IPS-NIHi11 (cell line): ENCODE measurements at places on chromosomes 4 and X.

- DNase-seq, result no peak
Measured at GRCh38 chr4:88870428-88870827, 172.8 kb upstream of the NAP1L5 start.

DNA sequence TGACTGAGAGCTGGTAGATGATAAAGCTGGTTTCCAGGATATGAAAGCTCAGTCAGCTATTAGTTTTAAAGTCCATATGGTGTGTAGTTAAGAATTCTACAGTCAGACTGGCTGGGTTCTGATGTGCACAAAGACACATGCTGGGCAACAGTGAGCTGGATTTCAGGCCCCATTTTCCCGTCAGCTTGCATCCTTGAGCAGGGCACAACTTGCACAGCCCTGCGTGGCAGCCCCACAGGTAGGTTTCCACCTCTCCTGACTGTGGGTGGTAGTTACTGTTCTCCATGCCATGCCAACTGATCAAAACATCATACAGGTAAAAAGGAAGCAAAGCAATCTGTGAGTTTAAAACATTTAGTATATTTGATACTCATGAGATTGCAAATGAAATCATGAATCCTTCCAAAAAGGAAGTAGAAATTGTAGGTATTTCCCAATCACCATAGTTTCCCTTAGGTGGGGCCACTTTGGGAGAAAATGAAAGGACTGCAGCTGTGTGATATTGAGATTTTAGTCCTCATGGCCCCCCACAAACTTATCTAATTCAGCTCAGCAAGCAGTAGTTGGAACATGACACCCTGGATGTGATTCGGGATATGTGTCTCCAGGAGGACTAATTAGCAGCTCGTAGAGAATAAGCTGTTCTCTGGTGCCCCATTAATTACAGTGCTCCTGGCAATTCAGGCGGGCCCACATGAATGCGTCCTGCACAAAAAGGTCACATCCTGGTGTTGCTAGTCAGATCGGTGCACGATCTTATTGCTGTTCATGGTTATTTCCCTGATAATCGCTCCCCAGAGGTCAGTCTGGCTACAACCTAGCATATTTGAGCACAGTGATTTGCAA lies 42.4 kb upstream of the NOCT start:
- DNase-seq, result no peak

GRCh38 chr4:148649652-148650331 lies 207.6 kb upstream of the NR3C2 start:
- no peak for DNase-seq

GRCh38 chr4:11074581-11075241 lies 354.0 kb downstream of the HS3ST1 start:
- DNase-seq, result no peak

GRCh38 chr4:183554878-183555585 lies 50.2 kb downstream of the ING2 start:
- DNase-seq, result no peak

- DNase-seq, result no peak
Measured at GRCh38 chrX:66016905-66017658, 22.8 kb downstream of the VSIG4 start.

DNA sequence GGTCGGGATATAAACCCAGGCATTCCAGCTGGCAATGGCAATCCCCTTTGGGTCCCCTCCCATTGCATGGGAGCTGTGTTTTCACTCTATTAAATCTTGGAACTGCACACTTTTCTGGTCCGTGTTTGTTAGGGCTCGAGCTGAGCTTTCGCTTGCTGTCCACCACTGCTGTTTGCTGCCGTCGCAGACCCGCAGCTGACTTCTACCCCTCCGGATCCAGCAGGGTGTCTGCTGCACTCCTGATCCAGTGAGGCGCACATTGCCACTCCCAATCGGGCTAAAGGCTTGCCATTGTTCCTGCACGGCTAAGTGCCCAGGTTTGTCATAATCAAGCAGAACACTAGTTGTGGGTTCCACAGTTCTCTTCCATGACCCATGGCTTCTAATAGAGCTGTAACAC lies 1322.1 kb downstream of the ADGRL3 start:
- DNase-seq, result no peak

DNA sequence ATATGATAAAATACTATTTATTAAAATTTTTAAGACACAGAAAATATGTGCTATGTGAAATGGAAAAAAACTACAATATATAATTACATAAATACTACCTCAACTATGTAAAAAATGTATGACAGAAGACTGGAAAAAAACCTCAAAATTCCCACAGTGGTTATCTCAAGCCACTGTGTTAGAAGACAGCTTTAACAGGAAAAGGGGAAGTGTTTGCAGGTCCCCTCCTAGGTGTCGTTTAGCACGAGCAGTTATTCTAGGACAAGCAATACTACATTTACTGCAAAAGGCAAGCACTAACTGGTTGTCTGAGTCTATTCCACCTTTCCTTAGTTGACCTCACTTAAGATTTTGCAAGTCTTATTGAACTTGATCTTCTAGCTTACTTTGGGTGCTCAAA lies 44.9 kb upstream of the PHF8 start:
- no peak for DNase-seq

DNA sequence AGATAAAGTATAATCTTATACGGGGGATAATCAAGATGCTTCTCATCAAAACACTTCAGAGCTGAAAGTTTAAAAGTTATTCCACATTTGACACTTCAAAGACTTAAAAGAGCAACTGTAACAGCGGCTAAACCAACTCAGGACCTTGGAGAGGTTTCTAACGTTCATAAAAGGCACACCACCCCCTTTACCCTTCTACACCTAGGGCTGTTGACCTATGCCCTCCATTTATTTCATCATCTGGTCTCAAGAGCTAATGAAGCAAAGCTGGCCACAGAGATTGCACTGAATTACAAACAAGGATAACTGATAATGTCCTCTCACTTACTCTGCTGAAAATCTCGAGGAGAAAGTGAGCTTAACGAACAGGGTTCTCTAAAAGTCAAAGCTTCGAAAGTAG lies 1.1 kb upstream of the RPS6KA6 start:
- DNase-seq, result no peak

GRCh38 chr4:186844059-186844681 lies 120.5 kb upstream of the FAT1 start:
- DNase-seq, result no peak

- DNase-seq, result no peak
Measured at GRCh38 chrX:69065451-69065850, 99.8 kb downstream of the PJA1 start.

DNA sequence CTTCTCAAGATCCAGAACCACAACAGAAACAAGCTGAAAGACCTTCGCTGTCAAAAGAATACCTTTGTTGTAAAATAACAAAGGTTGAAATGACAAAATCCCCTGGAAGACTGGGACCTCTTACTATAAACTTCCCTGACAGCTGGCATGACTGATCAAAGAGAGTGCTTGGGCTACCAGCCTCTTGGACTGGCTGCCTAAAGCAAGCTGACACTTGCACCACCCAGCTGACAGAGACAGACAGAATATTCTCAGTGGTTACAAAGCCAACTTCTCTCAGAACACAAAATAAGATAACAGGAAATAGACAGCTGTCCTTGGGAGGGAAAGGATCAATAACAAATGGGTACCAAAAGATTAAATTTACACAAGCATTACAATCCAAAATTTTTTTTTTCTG lies 241.7 kb upstream of the SPOCK3 start:
- DNase-seq, result no peak

GRCh38 chr4:185036842-185037241 lies 18.6 kb downstream of the HELT start:
- DNase-seq, result peak; percentile 60

GRCh38 chr4:111405989-111406388 lies 739.3 kb upstream of the FAM241A start:
- no peak for DNase-seq

DNA sequence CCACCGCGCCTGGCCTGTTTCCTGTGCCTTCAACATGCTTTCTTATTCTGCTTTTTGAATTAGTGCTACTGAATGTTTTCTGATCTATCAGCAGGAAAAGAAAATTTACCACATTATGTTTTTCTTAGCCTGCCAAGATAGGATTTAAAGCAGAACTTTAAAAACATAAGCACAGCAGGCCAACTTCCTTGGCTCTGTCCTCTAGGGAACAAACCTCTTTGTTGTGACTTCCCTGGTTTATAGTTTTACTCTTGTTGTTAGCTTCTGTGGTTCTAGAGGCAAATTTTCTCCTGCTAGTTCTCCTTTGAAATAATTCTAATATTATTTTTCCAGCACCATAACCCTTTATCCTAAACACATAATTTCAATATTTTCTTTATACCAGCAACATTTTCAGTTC lies 605.1 kb downstream of the ADGRL3 start:
- DNase-seq, result no peak

DNA sequence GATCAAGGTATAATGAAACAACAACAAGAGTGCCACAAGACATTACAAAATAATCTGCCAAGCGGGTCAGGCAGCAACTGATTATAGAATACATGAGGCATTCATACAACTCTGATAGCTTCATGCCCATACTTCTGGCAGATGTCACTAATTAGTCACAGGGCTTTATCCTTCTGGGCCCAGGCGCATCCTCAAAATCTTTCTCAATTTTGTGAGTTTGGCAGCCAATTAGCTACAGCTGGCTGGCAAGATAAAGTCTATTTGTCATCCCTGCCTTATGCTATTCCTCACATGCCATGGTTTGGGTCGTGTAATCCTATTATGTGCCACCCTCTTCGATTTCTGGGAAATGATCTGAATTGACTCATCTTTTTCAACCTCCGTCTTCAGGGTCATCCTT lies 254.3 kb downstream of the PACRGL start:
- no peak for DNase-seq

DNA sequence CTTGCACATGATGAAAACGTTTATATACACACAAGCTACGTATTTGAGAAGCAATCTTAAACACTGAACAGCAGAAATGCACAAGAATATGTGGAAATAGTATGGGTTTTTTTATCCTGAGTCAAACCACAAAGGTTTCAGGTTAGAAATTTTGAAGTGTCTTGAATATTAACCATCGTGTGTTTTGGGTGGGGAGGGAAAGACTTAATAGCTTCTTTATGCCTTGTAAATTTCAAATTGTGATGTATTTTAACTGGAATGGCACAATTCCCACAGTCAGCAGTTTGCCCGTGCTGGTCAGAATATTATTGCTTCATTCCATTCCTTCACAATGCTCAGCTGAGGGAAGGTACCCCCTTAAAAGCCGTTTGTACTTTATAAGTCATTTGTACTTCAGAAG lies 67.4 kb upstream of the WDR1 start:
- DNase-seq, result no peak

- DNase-seq, result no peak
Measured at GRCh38 chrX:49760290-49760890, 64.6 kb upstream of the PAGE1 start.

DNA sequence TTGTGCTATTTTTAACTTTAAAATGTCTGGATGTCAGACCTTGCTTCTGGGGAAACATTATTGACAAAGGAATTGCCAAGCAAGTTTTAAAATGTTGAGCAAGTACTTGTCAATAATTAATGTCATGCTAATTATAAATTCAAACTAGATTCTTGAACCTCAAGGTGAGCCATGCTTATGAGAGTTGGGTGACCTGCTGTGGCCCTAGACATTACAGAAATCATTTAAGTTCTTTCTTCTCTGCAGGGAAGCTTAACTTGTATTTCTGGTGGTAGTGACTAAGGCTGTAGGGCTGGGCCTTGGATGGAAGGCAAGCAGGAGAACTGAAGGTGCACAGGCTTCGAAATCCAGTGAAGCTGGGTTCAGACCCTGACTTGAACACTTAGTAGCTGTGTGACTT lies 14.8 kb upstream of the UCHL1 start:
- no peak for DNase-seq
